NCI-H69 (cell line): ENCODE measurements at places on chromosomes 4 and X.

DNA sequence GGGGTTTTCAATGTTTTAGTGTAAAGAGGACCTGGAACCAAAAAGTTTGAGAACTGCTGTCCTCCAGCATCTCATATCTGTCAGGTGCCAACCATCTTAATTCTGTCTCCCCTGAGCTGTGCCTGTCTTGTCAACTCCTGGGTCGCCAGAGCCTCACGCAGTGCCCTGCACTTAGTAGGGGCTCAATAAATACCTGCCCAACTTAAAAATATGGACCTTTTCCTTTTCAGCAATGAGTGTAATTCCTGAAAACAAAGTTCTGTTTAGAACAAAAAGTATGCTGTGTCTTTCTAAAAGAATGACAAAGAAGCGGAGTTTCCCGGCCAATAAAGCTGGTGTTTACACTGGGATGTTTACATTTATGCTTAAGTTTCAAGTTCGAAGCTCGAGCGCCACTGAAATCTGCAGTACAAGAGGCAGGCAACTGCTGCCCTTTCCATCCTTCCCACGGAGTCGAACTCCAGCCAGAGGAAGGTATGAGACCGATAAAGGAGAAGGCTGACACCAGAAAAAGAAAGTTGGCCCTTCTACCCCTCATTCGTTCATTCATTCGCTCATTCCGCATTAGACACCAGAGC is 1.1 kb upstream of the HTATSF1 start:
- no peak for DNase-seq

DNA sequence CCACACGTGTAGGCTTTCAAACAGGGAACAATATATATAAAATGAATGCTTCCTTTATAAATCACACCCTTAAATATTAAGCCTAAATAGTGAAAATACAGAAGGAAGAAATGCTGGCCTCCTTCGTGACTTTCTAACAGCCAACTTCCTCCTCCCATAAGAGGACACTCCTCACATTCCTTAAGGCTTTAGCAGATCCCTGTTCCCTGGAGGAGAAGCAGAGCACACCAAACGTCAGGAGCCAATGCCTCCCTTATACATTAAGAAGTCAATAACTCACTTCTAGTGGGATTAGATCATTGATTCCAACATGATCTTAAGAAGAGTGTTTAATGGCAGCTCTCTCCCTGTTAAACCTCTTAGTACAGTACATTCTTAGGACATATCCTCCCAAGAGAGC is 108.4 kb upstream of the FAM241A start:
- DNase-seq = no peak

- no peak for DNase-seq
These were observed 15.4 kb upstream of the DOCK11 start for GRCh38 chrX:118480172-118480571.

DNA sequence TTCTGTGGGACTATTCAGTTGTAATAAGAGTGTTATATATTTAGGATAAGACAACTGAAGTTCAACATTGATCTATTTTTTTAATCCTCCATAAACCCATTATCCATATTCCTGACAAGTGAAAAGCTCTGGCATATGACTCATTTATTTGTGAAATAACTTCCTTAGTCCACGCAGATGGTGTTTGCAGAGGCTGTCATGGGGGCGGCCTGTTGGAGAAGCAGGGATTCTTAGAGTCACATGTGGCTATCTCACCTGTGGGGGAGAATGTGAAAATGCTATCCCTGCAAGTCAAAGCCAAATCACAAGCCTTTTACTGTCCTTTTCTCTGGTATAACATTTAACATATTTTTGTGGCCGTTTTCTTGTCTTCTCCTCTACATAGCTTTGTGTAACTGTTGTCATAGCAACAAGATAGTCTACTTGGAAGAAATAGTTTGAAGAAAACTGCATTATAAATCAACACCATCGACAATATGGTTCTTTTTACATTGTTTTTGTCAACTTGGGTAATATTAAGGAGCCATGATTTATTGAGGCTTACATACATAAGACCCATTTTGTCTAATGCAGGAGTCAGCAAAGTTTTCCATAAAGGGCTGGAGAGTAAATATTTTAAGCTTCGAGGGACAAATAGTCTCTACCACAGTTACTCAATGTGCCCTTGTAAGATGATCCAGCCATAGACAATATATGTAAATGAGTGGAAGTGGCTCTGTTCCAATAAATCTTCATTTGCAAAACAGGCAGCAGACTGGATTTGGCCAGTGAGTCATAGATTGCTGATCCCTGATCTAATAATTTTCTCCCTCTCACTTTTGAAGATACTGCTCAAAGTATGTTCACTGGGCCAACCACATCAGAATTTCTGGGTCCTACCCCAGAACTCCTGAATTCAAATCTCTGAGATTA is 395.0 kb downstream of the DTHD1 start:
- peak; percentile 63 for DNase-seq

DNA sequence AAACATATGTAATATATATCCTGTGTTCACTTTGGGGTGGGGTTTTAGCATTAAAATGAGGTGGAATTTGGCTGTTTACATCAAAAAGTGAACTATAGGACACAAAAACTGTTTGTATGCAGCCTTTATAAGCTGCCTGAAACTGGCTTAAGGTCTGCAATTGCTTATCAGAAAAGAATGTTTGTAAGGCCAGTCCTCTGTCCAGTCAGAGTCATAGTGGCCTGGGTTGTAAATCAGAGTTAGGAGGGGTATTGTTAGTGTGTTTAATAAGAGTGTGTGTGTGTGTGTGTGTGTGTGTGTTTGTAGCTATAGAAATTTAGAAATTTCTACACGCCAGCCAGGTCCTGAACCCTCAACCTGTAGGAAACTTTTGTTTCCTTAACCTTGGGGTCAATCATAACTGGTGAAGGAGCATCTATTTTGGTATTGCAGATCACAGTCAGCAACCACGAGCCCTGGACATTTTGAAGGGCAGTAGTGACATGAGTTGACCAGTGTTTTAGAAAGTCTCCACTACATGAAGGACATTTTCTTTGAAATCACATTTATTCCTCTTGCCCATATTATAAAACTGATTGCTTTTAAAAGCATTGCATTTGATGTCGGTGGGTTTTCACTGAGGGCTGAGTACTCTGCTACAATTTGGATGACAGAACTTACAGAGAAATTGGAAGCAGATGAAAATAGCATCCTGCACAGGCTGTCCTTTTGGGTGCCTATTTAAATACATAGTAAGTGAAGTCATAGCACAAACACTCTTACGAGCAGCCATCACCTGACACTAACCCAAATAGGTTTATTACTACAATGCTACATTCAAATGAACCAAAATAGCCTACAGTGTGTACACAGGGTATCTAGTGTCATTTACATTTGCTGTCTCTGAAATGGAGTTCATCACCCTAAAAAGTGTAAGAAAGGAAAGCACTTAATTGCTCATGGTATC is 11.2 kb upstream of the TMEM154 start:
- DNase-seq = peak; percentile 90

GRCh38 chr4:118989098-118990080 is 100.7 kb downstream of the SYNPO2 start:
- DNase-seq = no peak

- DNase-seq = no peak
These were observed 103.0 kb downstream of the TECRL start for GRCh38 chr4:64306255-64306565.

DNA sequence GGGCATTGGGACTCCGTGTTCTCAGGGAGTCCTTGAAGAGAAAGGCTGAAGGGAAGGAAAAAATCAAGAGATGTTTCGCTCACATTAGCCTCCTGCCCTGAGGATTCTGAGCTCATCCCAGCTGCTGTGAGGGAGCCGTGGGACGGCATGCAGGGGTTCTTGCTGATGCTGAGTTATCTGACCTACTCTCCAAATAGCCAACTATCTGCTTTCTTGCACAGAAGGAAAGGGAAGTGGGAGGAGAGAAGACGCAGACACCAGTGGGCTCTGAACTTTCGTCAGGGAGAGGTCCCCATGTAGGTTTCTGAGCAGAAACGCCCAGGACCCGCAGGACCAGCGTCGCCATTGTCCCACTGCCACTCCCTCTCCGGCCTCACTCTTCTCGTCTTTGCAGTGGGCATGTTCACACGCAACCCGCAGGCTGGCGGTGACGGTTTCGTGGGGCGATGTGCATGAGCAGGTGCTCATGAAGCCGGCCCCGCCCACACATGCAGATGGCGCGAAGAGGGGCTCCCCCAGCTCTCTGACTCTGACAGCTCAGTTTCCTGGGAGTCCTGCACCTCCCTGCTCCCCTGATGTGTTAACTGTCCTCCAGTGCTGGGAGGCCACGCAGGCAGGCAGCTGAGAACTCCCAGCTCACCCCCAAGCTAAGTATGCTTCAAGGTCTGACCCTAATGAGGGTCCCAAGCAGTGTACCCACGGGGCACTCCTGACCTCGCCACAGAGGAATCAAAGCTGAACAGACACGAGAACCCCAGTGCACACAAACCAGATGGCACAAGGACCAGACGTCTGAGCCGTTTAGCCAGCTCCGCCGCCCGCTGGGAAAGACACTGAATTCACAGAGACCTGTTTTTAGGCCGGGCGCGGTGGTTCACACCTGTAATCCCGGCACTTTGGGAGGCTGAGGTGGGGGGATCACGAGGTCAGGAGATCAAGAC is 13.6 kb upstream of the ABLIM2 start:
- DNase-seq = no peak

DNA sequence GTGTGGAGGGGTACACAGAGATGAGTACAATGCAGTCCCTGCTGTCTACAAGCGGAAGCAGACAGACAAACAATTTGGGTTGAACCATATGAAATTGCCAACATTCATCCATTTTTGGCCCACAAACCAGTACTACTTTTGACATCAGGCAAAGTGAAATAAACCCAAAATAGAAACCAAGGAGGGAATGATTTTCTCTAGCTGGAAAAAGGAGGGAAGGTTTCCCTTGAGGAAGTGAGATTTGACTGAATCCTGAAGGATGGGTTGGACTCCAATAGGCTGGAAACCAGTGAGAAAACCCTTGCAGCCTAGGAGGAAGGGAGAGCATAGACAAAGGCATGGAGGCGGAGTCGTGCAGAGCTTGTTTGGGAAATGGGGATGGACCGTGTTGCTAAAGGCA is 63.5 kb upstream of the PJA1 start:
- no peak for DNase-seq

DNA sequence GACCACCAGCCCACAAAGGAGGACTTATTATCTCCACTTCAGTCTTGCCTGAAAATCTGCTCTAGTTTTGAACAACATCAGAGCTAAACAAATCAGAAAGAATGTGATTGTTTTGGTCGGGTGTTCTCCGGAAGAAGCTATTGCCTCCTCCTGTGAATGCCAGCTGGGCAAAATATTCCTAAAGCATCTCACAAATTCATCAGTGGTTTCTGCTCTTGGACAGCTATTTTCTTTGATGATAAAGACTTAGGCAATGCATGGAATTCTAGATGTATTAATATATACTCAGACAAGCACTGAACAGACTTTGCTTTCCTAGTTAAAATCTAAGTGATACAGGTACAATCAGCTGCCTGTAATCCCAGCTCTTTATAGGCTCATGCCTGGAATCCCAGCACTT is 71.8 kb downstream of the ASMT start:
- no peak for DNase-seq

DNA sequence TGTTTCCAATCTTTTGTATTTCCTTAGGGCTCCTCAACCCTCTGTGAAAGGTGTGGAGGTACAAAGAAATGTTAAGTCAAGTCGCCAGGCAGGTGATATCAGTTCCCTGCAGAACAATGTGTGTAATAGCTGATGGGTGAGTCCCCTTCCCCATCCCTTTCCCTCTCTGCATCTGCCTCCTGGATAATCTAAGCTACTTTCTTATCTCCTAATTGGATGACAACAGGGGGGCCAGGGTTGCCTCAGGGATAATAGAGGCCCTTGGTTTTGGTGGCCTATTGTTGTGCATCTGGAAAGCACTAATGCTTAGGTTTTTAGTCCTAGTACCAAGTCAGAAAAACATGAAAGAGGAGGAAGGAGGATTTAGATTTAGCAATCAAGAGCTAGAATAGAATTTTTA is 29.1 kb downstream of the MAGED1 start:
- peak; percentile 4 for DNase-seq

DNA sequence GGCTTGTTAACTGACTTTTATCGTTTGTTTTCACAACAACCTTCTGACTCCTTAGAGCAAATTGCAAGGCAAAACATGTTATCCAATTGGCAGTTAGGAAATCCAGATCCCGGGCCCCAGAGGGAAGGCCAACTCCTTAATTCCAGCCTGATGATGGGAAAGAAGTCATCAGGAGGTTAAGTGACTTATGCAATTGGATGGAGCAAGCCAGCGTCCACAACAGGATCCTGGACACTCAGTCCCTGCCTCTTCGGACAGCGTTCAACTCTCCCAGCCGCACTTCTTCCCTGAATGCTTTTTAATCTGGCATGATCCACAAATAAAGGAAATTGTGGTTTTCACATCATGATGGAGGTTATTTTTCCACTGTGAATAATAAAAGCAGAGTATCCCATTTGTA is 310.1 kb downstream of the RAB28 start:
- no peak for DNase-seq

DNA sequence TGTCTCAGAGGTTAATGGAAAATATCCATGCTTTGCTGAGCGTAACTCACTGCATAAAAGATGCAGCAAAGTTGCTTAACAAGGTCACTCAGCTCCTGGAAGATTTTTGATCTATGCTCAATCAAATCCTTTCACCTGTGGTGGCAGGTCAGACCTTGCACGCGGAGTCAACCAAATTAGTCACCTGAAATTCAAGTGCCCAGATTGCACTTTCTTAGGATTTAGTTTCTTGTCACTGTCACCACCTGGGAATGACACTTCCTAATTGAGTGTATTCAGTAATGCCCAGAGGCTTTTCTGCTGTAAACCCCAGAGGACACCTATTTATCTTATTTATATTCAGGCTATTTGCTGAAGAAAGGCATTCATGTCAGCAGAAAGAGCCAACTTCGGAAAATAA is 215.8 kb upstream of the SMIM31 start:
- DNase-seq = no peak

DNA sequence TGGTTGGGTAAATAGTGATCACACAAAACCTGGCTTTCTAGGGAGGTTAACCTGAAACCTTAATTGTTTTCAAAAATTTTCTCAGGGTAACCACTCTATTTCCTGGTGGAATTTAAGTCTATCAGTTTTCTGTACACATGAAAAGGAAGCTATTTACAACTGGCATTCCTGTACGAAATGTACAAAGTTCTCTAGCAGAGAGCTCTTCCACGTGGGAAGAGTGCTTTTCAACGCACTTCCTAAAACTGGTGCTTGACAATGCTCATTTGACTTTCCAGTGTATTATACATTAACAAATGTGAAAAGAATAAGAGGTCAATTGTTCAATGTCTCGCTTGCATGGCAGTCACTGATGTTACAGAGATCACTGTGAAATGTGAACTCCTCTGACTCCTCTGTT is 2.8 kb upstream of the SOD3 start:
- DNase-seq = no peak

DNA sequence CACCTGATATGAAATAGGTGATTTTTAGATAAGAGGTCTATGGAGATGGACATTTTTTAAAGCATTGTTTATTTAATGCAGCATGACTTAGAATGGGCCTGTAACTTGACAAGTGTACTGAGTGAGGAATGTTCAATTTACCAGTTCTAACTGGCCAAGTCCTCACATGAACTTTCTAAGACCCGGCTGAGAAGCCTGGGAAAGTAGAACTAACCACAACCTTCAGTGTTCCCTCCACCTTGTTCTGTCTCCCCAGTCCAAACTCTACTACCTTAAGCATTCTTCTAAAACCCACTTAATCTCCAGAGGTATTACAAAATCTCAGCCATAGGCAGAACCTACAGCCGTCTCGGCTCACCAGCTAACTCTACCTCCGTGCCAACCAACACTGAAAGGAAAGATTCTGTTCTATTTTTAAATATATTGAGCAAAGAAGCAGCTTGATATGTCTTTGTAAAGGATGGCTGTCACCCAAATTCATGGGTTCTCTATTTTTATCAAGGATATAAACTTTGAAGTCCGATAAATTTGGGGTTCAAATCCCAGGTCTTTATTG is 6.8 kb downstream of the PPARGC1A start:
- no peak for DNase-seq

- DNase-seq = no peak
These were observed 479.8 kb downstream of the KLHL13 start for GRCh38 chrX:117636826-117637225.
